ENCODE measurements at places on chromosomes 12 and 14.

- DNase-seq: no peak
These were observed 21.8 kb downstream of the MVK start for GRCh38 chr12:109595321-109595902.

- DNase-seq: peak; percentile 57
These were observed 790 bp downstream of the GTF2A1 start for GRCh38 chr14:81219759-81220579.

DNA sequence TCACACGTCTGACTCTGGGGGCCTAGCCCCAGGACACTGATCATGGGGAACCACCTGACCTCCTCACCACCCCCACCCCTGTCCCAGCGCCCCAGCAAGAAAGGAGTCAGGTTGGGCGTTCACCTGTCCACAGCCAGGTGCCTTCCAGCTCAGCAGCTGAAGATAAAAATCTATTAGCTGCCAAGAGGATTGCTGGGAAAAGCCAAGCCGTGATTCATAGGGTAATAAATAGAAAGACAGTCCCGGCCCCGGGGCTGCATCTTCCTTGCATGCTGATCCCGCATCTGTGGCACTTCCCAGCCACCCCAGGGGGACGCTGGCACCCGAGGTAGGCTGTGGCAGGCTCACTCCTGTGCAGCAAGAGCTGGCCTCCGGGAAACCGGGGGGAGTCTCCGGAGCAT is 70.2 kb upstream of the NCOR2 start:
- DNase-seq: no peak

DNA sequence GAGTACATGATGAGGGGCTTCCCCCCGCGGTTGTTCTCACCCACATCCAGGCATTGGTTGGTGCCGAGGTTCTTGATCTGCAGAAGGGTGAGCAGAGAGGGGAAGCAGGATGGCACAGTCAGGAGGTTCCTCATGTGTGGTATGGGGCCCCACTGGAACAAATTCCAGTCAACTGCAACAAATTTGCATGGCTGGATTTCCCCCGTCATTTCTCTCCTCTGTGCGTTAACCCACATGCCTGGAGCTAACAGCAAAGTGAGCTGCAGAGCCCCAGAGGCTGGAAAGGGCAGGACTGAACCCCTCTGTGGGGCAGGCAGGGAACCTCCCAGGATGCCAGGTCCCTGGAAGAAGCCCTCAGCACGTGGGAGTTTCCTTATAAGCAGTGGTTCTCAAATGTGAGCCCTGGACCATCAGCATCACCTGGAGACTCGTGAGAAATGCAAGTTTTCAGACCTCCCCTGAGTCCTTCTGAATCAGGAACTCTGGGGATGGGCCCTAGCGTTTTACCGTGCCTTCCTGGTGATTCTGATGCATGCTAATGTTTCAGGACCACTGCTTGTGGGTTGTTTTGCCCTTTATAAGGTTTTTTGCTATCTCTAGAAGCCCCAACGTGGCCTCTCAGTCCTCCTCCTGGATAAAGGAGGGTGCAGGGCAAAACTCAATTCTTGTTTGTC is 11.0 kb upstream of the CELA1 start:
- no peak for DNase-seq

DNA sequence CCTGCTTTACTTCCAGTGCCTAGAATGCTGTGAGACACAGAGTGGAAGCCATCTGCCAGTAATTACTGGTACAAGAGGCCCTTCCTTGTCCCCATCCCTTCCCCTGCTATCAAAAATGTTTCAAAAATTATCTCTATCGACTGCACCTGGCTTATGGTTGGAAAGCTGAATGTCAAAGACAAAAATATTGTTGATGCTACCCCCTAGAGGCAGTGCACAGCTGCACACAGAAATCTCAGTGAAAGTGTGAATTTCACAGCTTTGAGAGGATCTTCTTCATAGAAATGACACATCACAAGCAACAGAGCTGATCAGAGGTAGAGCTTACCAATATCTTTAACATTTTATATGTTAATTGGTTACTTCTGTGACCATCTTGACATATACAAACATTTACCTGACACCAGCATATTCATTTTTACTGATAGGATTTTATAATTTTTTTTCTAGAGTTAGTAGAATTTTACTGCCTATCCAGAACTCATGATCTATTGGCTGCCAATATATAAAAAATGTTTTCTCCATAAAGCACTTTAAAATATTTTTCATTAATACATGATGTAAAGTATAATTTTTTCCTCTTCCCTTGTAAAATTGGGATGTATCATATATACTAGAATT is 138.0 kb downstream of the AACS start:
- DNase-seq: no peak

- DNase-seq: no peak
These were observed 210.4 kb upstream of the NUDT4 start for GRCh38 chr12:93167331-93167730.

GRCh38 chr12:60101715-60102114 is 505.9 kb downstream of the SLC16A7 start:
- no peak for DNase-seq

DNA sequence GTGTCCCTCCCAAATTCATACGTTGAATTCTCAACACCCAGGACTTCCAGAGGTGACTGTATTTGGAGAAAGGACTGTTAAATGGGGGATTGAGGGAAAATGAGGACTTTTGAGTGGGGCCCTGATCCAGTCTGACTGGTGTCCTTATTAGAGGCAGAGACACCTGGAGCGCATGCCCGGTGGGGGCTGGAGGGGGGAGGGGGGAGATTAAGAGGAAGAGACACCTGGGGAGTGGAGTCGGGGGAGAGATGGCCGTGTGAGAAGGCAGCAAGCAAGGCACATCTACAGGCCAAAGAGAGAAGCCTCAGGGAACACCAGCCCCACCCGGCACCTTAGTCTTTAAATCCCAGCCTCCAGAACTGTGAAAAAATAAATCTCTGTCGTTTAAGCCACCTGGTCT is 209.7 kb downstream of the SLC41A2 start:
- DNase-seq: no peak

DNA sequence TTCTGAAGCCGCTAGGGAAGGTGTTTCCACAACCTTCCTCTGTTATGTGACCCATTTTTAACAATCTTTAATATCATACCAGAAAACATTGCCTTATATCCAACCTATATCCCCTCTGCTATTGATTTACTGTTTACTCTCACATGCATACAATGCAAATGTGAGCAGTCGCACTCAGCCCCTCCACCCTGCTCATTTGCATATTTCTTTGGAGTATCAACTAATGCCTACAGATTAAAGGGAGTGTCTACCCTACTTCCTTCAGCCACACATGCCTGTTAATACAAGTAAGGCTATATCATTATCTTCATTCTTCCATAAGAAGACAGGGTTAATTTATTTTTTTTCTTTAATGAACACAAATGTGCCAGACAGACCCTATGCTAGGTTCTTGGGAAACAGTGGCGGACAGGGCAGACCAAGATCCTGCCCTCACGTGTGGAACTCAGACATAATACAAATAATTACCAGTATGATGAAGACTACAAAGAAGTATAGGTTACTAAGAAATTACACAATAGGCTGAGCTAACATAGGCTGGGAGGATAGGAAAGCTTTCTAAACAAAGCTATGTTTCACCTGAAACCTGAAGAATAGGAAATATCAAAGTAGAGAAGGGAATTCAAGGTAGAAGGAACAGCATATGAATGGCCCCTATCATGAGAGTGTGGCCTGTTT is 107.3 kb upstream of the MDM1 start:
- no peak for DNase-seq

- no peak for DNase-seq
These were observed 58.1 kb downstream of the HSP90AA1 start for GRCh38 chr14:102028733-102029132.

DNA sequence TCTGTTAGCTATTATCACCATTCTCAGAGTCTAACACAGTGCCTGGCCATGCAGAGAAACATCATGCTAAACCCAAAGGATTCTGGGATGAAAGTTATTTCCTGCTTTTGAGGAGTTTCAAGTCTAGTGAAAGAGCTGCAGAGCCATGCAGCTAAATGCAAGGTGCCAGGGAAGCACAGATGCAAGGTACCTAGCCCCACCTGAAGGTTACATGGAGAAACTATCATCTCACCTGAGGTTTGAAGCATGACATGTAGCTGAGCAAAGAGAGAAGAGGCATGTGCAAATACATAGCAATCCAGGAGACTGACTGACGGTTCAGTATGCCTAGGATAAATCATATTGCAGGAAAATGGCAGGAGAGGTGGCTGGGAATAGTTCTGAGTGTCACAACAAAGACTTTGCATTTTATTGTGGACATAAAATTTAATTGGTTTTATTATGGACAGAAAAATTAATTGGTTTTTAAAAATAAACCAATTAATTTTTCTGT is 170.4 kb downstream of the PRKD1 start:
- no peak for DNase-seq

GRCh38 chr12:50574601-50575348 is 70.0 kb downstream of the DIP2B start:
- DNase-seq: no peak

DNA sequence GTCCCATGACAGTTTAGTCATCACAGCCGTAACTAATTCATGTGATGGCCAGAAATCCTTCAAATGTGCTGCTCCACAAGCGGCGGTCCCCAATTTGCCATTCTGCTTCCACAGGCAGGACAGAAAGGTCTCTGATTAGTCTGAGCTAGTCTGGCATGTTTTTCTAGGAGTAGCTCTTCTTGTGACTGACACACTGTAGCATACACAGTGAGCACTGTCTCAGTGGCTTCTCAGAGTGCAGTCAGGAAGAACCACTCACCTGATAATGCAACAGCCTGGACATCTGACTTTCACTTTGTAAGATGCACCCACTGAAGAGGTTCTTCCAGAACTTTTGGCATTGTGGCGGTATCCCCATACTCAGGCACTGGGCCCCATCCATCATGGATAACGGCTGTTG is 1266.2 kb downstream of the TMEM121 start:
- DNase-seq: no peak

DNA sequence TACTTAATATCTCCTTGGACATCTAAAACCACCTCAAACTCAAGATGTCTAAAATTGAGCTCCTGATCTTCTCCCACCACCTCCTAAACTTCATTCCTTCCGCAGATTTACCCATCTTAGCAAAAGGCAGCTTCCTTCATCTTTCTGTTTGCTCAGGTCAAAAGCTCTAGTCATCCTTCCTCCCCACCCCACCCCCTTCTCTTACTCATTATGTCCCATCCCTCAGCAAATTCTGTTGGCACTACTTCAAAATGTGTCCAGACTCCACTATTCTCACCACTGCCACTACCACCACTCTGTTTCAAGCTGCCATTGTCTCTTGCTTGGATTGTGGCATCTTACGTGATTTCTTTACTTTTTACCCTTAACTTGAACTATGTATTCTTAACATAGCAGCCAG is 59.2 kb upstream of the ZDHHC17 start:
- DNase-seq: no peak

DNA sequence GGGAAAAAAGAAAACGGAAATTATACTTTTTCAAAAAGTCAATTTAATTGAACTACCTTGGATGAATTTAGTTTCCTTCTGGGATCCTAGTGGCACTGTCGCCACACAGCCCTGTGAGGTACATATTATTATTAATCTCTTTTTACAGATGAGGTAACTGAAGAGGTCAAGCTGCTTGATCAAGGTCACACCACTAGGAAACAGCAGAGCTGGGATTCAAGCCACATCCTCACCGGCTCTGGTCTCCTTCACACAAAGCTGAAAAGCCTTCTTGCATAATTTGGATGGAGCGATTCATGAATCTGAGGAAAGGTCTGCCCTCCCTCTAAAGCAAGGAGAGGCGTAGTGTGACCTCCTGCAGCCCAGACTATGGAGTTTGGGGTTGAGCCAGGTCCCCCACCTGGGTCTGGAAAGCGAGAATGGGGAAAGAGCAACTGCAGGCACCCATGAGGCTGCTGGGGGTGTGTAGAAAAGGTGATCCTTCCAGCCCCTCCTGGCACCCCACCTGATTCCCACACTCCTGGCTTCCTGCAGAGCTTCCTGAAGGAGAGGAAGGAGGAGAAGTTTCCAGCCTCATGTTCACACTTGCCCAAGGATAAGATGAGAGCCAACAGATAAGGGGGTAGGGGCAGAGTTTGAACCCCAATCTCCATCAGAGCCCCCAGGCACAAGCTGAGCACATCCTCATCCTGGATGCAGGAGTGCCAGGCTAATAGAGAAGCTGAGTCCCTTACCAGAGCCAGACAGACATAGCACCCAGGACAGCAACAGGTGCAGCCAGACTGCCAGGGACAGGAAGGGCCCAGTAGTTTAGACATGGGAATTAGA is 3.9 kb upstream of the KRT79 start:
- no peak for DNase-seq

DNA sequence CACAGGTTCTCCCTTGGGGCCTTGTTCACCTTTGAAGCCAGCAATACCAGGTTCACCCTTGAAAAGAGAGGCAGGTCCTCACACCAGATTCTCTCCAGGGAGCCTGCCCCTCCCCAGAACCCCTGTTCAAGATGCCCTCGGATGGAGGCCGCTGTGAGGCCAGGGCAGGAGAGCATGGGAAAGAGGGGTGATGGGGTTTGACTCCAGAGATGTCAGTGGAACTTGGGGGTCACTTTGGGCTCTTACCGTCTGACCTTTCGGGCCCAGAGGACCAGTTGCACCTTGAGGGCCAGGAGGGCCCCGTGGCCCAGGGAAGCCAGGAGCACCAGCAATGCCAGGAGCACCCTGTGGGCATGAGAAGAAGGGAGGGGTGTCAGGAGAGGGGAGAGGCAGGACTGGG is 17.4 kb downstream of the COL2A1 start:
- DNase-seq: no peak

DNA sequence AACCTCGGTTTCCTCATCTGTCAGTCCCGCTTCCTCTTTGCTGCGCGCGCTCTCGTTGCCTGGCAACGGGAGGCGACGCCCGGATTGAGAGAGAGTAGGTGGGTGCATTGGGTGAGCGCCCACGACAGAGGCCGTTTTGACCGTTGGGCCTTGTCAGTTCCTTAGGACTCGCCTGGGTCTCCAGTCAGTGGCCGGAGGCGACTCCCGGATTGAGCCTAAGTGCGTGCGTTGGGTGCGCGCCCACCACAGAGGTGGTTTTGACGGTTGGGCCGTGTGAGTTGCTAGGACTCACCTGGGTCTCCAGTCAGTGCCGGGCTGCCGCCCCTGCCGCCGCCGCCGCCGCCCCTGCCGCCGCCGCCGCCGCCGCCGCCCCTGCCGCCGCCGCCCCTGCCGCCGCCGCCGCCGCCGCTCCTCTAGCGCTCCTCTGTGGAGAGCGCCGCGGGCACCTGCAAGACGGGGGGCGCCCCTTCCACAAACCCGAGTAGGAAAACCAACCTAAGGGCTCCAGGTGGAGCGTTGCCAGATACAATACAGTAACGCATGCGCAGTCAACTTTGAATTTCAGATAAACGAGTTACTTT is 37.2 kb downstream of the APOBEC1 start:
- peak; percentile 88 for DNase-seq

DNA sequence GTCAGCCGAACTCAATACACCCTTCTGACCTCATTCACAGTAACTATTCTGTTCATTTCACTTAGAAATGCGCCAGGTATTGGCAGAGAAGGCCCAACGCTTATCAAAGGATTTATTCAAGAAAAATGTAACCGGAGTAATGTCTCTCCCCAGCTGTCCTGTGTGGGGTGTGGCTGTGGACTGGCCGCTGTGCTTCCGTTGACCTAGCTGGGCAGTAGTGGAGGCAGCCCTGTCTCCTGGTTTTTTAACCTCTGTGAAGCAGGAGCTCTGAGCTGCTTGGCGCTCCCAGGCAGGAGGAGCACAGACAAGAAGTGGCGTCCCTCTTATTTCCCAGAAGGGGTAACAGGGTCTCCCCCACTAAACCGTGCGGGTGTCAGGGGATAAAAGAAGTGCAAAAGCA is 85.2 kb downstream of the ESR2 start:
- no peak for DNase-seq

Measured in endodermal cell (in vitro differentiated cells).